ENCODE measurements at places on chromosomes 5 and 9.

DNA sequence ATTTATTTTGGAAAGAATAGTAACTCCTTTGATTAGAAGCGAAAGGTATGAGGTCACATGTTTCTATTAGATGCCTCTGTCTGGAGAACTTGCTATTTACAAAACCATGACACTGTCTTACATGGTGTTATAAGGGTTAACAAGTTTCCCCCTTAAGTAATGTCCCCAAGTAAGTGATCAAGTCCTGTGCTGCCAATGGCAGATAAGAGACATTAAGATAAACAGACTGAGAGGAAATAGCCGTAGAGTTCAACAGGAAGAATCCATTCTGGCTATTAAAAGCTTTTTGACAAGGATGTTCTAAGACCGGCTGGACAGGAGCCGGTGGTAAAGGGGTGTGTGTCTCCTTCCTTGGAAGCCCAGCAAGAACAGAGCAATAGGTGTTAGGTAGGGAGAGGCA lies 257.5 kb downstream of the GADD45G start:
- no peak for DNase-seq

DNA sequence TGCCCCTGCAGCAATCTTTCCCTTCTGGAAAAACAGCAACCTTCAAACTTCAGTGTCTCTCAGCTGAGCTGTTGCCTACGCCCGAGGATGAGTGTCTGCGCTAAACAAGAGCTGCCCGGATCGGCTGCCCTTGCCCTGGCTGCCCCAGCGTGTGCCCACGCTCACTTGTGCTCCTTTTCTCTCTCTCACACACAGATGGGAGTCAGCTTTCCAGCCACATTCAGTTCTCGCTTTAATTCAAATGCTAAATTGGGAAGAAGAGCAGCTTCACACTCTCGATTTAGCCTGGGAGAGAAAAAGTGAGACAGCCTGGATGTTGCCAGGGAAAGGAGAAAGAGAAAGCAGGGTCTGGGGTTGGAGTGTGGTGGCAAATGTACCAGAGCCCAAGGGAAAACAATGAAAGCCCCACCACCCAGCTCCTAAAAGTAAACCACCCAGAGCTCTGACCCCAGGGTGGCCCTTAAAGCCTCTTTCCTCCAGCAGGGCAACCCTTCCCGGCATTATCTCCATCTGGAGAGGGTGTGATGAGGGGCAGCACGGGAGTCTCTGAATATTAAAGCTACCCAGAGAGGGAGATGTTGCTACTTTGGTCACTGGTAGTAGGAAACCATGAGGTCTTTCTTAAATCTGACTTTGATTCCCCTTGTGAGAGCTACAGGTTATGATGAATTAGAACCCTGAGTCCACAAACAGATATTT lies 9.9 kb upstream of the EGR1 start:
- no peak for DNase-seq

DNA sequence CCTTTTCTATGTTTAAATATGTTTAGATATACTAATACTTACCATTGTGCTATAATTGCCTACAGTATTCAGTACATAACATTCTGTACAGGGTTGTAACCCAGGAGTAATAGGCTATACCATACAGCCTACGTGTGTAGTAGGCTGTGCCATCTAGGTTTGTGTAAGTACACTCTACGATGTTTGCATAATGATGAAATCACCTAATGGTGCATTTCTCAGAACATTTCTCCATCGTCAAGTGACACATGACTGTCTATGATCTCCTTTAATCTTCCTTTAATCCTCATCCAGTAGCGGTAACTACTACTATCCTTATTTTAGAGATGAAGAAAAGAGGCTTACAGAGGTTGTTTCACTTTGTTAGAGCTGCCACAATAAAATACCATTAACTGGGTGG lies 369.2 kb downstream of the PLK2 start:
- no peak for DNase-seq

GRCh38 chr5:3601911-3602782 lies 6.5 kb downstream of the IRX1 start:
- no peak for DNase-seq

- DNase-seq: no peak
These were observed 1576.5 kb downstream of the EFNA5 start for GRCh38 chr5:106094204-106094607.

DNA sequence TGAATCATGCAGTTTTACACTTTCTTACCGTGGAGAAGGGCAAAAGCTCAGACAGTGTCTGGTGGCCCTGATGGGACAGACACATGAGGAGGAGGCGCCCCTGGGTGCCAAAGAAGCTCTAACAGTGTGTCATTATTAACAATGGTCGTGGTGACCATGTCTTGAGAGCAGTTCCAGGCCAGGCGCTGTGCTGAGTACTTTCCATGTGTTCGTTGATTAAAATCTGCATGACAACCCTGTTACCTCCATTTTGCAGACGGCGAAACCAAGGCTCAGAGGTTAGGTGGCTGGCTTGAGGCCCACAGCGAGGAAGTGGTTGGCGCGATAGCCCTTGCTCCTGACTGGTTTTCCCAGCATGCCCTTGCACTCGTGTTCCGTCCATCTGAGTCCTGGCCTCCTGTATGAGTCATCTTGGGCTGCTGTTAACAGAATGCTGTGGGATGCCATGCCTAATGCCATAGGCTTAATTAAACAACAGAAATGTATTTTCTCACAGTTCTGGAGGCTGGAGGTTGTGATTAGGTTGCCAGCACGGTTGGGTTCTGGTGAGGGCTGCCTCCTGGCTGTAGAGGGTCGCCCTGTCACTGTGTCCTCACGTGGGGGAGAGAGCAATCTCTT lies 92.0 kb downstream of the AMBP start:
- no peak for DNase-seq

- DNase-seq: no peak
These were observed 139.6 kb downstream of the HTR1A start for GRCh38 chr5:63822614-63823013.
